ENCODE measurements at places on chromosomes 4 and X.

GRCh38 chr4:70844180-70844579, 4.5 kb upstream of the GRSF1 start:
- no peak for DNase-seq

- no peak for DNase-seq
Observed at GRCh38 chr4:81509191-81509590, 37.5 kb upstream of the RASGEF1B start.

DNA sequence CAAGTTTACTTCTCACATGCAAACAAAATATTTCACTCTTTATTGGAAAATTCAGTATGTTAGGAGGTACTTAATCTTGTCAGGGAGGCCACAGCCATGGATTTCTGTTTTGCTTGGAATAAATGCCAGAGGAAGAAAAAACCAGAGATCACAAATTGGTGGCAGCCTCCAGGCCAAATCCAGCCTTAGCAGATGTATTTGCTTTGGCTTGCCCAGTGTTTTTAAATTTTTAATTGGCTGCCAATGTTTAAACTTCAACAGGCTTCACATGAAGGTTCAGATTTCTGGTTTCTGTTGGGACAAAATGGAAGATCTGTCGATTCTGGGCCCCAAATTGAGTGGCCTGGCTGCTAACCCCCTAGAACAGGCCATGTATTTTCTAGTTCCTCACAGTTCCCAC, 19.2 kb downstream of the YY2 start:
- no peak for DNase-seq

GRCh38 chrX:87901060-87901459, 383.5 kb downstream of the KLHL4 start:
- no peak for DNase-seq

GRCh38 chr4:11293866-11294265, 134.8 kb downstream of the HS3ST1 start:
- DNase-seq = no peak

GRCh38 chr4:37528166-37528885, 157.8 kb downstream of the RELL1 start:
- peak; percentile 69 for DNase-seq

DNA sequence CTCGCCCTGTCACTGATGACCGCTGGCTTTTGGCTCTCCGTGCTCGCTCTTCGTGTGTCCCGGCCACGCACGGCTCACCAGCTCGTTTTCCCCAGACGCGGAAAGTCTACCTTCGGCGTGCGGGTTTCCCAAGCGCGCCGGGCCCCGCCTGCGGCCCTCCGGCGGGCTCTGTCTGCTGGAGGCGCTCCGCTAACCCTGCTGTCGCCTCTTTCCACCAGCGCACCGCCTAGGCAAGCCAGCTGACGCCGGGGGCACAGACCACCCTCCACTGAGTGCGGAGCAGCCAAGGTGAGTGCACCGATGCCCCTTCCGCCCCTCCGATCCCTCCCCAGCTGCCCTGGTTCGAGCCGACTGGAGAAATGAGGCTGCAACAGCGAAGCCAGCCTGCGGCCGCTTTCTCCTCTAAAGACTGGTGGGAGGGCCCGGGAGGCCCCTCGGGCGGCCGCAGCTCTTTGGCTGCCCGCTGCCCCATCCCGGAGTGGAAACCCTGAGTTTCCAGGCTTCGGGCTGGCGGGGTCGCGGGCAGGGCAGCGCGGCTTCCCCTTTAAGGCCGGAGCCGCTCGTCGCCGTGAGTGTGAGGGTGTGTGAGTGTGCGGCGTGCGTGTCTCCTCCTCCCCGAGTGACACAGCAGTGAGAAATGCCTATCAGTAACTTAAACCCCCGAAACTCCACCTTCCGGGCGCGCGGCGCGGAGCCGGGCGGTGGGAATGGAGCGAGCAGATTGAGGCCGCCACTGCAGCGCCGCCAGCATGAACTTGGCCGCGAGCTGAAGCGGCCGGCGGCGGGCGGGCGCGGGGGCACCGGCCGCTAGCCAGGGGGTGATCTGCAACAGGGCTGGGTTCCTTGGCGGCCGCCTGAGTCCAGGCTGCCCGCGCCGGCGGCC, at the start of gene MAMLD1:
MAMLD1 (plus strand) TSS at position 719 of the 883 bp plus-strand sequence. CDS start 82,200 bp downstream, outside the sequence.
- peak; percentile 63 for DNase-seq

GRCh38 chrX:66001596-66001995, 38.3 kb downstream of the VSIG4 start:
- no peak for DNase-seq

DNA sequence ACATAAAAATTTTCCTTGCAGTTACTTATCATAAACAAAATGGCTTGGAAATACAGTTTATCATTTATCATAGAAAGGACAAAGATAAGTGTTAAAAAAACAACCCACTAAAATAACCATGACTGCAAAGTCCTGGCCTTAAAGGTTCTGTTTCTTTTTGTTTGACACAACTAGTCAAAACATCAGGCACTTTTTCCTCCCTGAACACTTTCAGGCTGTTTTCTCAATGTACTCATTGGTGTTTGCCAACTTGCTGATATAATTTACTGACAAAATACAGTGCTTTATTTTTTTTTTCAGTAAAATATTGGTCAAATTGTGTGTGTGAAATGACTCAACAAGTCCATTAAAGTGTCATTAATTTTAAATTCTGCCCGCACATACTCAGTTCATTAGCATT, 156.6 kb downstream of the ADGRL3 start:
- no peak for DNase-seq

GRCh38 chr4:153905231-153905630, 116.3 kb upstream of the SFRP2 start:
- no peak for DNase-seq

DNA sequence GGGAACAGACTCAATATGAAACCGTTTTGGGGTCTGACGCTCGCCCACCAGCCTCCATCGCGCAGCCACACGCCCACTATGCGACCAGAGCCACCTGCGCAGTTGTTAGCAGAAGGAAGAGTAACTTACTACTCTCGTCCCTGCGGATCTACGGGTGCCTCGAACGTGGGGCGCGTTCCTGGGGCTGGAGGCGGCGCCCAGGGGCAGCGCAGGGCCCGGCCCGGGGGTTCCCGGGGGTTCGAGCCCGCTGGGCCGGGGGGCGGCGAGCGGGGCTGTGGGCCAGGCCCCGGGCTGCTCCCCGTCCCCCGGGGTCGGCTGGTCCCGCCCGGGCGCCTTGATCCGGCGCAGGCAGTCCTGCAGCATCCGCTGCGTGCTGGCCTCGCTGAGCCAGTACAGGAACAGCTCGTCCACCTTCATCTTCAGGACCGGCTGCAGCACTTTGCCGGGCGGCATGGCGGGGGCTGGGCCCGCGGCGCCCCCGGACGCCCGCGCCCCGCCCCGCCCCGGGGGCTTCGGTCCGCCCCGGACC, 404 bp downstream of the PPP2R3B start:
- no peak for DNase-seq

- no peak for DNase-seq
Observed at GRCh38 chr4:6085028-6085690, 66.9 kb upstream of the C4orf50 start.

DNA sequence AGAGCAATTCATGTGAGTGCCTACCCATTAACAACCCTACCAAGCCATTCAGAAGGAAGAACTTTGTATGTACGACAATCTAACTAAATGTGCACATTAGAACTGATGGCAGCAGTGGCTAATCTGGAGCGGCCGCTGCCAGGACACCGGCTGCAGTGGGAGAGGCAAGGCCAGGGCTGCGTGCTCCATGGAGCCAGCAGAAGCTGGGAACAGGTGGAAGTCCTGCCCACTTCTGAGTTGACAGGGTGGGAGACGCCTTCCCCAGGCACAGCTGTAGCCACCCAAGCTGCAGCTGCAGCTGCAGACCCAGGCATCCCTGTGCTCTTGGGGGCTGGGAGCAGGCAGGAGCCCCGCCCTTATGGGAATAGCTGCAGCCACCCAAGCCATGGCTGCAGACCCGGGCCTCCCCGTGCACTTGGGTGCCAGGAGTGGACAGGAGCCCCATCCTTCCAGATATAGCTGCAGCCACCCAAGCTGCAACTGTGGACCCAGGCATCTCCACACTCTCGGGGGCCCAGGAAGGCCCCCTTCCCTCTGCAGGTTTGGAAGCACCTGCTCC, 79.1 kb upstream of the DDX60 start:
- DNase-seq = no peak

- DNase-seq = no peak
Observed at GRCh38 chr4:108535757-108536156, 84.6 kb upstream of the RPL34 start.

DNA sequence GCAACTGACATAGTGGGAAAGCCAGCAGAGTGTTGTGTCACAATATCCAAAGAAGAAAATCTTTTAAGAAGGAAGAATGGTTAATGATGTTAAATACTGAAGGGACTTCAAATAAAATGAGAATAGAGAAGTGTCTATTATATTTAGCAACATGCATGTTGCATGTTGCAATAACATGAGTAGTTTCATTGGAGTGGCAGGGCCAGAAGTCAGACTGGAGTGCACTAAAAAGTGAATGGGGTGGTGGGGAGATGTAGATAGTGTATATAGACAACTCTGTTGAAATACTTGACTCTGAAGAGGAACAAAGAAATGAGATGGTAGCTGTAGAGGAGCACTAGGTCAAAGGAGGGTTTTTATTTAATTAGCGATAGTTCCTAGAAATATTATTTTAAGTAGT, 9.5 kb upstream of the AMMECR1 start:
- DNase-seq = no peak

GRCh38 chrX:23786268-23786815, 3.4 kb downstream of the SAT1 start:
- DNase-seq = no peak

- DNase-seq = peak; percentile 11
Observed at GRCh38 chrX:65575022-65575421, 40.4 kb upstream of the LAS1L start.

GRCh38 chr4:80471756-80472155, 136.2 kb downstream of the CFAP299 start:
- peak; percentile 45 for DNase-seq

DNA sequence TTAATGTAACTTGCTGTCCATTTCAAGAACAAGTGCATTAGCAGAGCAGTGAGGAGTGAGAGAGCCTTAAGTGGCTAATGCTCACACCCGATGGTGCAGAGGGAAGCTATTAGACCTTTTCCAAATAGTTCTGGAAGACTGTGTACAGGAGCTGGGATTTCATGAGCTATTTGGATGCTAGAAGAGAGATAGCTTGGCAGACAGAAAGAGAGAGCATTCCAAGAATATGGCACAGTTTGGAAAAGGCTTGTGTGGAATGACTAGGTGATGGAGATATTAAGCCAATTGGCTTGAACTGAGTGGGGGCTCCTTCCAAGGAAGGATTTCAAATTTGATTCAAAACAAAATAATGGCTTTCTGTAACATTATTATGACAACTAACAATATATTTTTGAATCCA, 1097.2 kb upstream of the TENM3 start:
- no peak for DNase-seq

DNA sequence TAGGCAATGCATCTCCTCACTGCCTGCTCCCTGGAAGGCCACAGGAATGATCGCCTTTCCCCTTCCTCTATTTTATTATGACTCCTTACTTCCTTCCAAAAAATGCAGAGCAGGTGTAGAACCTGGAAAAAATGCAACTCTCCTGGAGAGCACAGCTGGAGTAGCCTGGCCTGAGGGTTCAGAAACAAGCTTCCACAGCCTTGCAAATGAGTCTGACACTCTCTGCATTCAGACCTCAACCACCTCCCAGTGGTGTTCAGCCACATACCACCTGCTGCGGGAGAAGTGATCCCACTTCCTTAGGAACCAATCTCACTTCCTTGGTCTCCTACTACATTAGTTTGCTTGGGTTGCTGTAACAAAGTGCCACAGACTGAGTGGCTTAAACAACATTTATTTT, 368.1 kb upstream of the NOCT start:
- DNase-seq = no peak

DNA sequence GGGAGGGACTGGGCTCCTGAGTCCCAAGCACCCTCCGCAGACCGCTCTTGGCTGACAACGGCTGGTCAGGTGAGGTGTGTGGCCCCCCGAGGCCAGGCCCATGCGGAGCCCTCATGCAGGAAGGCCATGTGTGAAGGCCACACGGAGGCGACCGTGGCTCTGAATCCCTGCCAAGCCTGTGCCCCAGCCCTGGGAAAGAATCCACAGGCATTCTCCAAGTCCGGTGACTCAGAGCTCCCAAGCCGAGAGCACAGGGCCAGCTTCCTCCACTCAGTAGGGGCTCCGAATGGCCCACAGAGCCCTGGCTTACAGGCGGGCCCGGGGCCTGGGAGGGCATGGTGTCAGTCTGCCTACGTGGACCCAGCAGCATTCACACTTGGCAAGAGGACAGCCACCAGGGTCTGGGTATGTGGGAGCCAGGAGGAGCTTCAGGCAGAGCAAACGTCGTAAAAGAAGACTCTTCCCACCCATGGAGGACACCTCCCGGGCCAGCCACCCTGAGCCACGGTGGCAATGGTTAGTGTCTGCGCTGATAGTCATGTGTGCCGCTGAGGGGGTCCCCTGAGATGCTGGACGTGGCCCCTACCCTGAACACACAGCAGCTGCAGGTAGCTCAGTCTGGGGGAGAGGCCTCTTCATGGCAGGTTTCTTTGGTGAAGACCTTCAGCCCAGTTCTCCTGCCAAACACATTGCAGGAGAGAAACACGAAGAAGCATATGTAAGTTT, 105.7 kb downstream of the PSAPL1 start:
- DNase-seq = peak; percentile 75

DNA sequence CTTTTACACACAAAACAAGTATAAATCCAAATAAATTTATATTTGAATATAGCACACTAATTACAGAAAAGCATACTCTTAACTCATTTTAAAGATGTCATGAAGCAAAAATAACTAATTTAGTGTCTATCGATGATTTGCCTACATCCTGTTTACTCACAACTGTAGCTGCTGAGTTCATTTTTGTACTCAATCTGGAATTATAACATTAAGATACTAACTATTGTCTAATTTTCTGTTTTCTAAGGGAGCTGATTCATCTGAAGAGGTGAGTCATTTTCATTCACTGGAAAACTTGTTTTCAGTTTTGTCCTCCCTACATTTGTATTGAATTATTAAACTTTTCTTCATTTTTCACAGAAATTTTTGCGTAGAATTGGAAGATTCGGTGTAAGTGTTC, 3.7 kb downstream of the STATH start:
- DNase-seq = no peak

DNA sequence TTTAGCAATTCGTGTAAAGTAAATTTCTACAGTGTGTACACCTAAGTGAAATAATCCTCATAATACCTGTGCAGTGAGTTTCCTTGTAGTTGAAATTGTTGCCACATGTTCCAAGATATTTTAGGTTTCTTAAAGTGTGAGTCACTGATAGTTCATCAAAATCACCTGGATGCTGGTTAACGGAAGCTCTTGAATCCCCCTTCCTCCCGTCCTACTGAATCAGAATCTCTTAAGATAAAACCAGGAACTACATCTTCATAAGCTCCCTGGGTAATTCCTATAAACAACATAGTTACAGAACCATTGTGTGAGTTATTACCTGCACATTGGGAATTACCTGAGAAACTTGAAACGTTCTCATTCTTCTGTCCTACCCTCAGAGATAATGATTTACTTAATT, 197.4 kb upstream of the HS3ST1 start:
- DNase-seq = no peak
